ENCODE measurements at places on chromosomes 1 and 21.

DNA sequence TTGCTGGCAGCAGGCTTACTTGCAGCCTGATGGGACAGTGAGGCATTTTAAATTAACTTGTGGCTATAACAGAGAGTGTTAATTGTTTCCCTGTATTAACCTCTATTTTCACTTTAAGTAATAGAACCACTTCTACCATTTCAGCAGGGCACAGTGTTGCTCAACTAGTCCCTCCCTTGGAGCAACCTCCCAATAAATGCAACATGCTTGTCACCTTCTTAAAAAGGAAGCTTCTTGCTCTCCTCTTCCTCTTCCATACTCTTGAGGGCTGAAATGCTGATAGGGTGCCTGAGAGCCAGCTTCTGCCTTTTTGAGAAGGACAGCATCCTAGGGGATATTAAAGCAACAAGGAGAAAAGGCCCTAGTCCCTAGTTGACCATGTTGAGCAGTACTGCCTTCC is 52.1 kb downstream of the C4BPA start:
- no peak for DNase-seq

DNA sequence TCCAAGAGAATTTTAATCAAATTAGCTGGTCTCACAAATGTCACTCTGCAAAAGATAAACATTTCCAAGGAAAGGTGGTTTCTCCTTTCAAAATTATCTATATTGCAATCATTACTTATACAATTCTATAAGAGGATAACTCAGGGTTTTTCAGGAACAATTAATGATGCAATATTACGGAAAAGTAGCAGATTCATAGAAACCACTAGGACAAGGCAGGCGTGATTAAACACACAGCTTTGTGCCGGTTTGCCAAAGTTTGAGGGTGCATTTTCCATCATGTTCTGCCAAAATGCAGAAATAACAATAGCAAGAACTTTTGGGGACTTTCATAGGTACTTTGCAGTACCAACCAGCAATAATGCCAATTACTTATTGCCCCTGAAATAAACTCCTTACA is 605 bp downstream of the TNFRSF9 start:
- DNase-seq, result no peak

DNA sequence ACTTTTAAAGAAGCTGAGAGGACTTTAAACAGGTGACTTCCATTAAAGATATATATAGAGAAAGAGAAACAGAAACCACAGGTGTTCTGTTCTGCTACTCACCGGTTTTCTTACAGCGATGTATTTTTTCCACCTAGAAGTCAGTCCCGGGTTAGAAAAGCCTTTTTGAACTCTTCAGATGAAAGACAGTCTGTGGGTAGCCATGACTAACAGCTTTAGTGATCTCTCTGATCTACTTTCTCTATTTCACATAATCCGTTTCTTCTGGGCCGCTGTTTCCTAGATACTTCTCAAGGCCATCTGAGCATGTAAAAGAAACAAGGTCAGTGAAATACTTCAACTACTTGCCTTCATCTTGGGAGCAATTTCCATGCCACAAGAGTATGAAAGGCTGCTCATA is 25.1 kb downstream of the WDR64 start:
- no peak for DNase-seq

GRCh38 chr1:1550591-1551432 is 10.4 kb upstream of the TMEM240 start:
- no peak for DNase-seq

DNA sequence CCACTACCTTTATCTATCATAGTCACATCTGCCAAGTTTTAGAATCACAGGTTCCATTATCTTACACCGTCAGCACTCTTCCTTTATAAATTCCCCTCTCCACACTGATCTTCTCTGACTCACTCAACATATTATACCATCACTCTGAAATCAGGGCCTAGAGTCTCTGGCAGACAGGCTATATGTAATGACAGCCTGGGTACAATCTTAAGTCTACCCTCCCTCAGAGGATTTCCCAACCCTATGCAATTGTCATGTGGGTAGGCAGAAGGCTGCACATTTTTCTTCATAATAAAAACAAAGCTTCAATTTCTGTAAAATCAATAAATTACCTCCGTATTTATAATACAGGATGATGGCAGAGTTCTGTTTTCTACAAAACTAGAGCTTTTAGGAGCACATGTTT is 138.0 kb downstream of the RERE start:
- no peak for DNase-seq

DNA sequence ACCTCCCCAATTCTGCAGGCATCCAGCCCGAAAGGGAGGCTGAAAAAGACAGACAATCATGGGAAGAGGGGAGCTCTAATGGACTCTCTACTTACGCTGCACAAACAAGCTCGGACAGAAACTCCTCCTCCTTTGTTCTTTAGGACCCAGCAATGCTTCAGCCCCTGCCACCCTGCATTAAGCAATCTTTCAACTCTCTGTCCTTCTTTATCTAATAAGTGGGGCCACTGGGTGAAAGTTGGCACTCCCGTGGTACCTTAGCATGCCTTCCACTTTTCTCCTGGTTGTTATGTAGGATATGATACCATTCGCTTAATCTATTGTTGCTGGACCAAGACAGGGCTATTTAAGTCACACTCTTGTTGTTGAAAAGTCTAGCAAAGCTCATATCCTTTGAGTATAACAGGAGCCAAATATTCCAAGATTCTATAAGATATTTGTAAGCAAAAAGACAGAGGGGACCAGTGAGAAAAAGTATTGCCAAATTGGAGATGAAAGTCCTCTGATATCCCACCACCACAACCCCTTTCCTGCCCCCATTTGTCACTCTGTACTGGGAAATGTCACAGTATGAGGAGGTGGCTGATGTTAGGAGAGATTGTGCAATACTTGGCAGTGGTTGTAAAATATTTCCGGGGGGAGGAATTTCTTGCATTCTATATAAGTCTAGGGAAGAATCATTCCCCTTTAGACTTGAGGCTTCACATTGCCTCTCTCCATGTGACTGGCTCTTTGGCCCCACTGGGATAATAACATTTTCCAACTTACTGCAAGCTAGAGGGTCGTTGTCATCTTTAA is 137.3 kb upstream of the GJB5 start:
- no peak for DNase-seq

DNA sequence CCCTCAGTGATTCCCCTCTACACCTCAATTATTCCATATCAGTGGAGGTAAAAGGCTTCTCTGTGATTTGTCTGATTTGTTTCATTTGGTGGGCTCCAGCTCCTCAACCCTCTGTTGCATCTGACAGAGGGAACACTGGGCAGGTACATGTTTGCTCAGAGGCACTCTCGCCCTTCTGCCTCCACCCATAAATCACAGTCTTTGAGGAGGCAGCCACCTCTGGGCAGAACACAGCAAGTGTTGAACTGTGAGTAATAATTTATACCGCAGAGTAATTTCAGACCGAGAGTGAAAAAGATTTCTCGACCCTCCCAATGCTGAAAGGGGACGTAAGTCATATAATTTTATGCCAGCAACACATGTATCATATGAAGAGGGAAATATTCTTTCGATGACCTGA is 330.1 kb upstream of the PBX1 start:
- no peak for DNase-seq
